ENCODE measurements at places on chromosomes 2 and 18.

- no peak for DNase-seq
Measured at GRCh38 chr2:32427672-32428610, 71.1 kb downstream of the BIRC6 start.

GRCh38 chr2:88693911-88694414, 2.5 kb downstream of the RPIA start:
- DNase-seq: no peak

- peak; percentile 12 for DNase-seq
Measured at GRCh38 chr2:74261204-74261864, 62.9 kb downstream of the MTHFD2 start.

DNA sequence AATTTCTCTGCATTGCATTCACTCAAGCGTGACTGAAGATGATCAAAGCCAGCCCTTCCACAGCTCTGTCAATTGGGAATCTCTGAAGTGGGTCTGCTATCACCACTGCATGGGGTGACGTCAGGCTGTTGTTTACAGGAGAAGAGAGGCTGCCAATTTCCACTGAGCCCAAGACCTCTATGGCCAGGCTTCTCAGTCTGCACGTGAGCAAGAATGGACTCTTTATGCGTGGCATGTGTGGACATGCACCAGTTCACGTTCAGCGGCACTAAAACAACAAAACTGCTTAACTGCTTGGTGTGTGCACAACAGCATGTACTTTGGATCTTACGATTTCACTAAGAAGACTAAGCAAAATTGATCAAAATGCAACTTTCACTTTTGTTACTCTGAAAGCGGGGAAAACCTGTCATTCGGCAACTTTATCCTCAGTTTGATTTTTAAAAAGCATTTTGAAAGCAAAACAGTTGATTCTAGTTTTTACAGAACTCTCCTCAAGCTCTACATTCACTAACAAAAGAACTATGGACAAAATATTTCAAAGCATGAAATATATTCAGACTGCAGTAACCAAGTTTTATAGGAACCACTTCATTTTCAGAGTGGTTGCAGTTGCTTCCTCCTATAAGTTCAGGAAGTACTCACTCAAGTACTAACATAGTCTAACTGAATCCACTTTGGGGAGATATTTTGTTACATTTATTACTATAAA, 77.0 kb upstream of the SERTAD2 start:
- DNase-seq: peak; percentile 54

DNA sequence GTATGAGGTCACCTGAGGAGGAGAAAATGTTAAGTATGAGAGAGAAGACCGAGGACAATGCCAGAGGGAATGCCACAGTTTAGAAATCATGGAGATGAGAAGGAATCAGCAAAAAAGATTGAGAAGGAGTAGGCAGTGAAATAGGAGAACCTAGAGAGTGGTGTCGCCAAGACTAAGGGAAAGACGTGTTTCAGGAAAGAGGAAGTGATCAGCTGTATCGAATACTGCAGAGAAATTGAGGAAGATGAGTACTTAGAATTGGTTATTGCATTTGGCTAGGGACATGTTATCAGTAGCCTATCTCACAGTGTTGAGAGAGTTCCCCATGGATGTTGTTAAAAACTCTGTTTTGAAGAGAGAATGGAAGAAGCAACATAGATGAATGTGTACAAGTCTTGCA, 112.3 kb downstream of the GALNT1 start:
- DNase-seq: no peak

- no peak for DNase-seq
Measured at GRCh38 chr2:69353360-69353759, 33.7 kb downstream of the GFPT1 start.

DNA sequence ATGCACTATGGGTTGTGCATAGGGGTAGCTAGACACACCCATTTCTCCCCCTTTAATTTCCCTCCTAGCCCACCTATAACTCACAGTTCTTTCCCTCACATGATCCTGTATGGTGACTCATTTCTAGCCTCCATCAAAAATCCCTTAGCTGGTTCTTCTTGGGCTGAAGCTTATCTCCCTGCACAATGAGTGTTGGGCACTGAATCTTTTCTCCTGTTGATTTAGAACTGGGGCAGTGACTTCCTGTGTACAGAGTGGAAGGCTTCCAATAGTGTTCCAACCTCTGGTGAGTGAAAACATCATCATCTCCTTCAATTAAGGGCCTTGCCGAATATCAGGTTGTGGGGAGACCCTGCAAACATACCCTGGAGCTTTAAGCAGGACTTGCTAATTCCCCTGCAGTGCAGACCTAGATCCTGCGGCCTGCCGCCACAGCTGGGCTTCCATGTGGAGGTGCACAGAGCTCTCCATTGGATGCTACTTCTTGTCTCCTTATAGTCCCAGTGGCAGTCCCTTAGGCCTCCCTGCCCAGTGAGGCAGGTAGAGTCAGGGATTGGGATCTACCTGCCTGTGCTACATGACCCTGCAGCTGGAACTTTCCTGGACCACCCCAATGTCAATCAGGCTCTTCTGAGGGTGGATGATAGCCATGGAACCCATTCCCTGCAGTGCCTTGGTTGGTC, 121.8 kb downstream of the PLB1 start:
- no peak for DNase-seq

DNA sequence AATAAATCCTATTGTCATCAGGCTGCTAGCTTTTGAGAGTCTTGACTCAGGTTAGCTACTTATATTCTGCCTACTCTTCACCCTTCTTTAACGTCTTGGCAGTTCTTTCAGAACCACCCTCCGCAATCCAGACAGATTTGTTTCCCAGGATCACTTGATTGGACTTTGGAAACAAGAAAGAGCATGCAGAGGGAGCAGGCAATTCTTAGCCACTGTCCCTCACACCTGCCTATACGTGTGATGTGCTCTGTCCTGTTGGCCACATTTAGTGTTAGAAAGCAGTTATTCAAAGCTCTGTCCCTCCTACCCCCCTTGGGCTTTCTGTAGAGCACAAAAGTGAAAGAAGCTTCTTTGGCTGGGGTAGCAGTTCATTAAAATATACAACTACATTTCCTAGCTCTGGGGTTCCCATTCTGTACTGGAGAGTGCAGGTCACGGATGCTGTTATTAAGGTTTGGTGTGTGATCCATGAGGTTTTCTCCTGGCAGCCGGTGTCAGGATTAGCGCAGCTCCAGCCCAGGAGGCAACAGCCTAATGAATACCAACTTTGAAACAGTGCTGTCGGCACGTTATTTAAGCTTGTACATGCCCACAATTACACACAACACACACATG, 6.3 kb downstream of the FZD5 start:
- no peak for DNase-seq

DNA sequence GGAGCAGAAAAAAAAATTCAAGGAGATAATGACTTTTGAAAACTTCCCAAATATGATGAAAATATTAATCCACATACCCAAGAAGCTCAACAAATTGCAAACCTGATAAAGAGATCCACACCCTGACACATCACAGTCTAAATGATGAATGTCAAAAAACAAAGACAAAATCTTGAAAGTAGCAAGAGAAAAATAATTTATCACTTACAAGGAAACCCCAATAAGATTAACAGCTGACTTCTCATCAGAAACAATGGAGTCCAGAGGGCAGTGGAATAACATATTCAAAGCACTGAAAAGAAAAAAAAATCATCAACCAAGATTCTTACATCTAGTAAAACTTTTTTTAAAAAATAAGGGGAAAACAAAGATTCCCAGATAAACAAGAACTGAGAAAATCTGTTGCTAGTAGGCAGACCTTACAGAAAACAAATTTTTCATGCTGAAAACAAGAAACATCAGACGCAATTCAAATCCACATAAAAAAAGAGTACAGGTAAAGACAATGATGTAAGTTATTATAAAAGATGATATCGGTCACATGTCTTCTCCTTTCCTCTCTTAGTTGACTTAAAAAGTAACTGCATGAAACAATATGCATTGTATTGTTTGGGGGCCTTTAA, 21.3 kb downstream of the SLC66A2 start:
- no peak for DNase-seq

- DNase-seq: no peak
Measured at GRCh38 chr2:129620411-129620810, 359.1 kb upstream of the RAB6C start.

DNA sequence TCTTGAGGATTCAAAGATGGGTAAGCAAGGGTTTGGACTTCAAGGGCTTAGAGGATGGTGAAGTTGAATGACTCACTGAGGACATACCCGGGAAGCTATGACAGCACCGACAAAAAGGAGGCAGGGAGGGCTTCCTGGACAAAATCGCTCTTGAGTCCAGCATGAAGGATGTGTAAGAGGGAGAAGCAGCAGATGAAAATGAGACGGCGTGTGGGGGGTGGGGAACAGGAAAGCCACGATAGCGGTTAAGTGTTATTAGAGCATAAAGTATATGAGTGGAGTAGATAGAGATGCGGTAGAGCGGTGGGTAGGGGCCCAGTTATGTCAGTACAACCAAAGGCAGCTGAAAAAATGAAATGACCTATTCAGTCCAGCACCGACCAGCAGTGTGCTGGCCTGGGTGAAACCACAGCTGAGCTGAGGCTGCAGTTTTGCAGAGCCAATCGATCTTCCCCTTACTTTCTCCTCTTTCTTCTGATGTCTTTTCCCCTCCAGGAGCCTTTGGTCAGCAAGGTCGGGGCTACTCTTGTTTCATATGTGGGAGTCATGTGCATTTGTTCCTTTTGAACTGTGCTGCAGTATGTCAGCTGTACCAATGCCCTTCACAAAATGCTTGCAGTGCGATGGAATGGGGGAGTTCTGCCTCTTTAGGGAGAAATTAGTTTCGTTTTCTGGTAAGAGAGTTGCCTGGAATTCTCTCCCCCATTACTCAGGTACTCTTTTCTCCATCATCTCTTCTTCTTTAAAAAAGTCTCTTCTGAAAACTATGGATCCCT, 2.0 kb upstream of the THUMPD2 start:
- DNase-seq: peak; percentile 32

- DNase-seq: no peak
Measured at GRCh38 chr18:55090564-55091188, 131.4 kb upstream of the CCDC68 start.

DNA sequence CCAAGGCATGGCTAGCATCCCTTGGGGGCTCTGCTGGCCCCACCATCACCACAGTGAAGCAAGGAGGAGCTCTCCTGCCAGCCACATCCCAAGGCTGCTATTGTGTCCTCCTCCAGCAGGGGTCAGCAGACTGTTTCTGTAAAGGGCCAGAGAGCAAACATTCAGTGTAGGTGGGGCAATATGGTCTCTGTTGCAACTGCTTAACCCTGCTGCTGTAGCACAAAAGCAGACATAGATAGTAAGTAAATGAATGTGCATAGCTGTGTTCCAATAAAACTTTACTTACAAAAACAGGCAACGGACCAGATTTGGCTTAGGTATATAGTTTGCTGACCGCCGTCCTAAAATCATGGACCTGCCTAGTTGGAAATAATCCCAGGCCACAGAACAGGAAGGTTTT, 36.4 kb upstream of the ZBTB7C start:
- peak; percentile 85 for DNase-seq

DNA sequence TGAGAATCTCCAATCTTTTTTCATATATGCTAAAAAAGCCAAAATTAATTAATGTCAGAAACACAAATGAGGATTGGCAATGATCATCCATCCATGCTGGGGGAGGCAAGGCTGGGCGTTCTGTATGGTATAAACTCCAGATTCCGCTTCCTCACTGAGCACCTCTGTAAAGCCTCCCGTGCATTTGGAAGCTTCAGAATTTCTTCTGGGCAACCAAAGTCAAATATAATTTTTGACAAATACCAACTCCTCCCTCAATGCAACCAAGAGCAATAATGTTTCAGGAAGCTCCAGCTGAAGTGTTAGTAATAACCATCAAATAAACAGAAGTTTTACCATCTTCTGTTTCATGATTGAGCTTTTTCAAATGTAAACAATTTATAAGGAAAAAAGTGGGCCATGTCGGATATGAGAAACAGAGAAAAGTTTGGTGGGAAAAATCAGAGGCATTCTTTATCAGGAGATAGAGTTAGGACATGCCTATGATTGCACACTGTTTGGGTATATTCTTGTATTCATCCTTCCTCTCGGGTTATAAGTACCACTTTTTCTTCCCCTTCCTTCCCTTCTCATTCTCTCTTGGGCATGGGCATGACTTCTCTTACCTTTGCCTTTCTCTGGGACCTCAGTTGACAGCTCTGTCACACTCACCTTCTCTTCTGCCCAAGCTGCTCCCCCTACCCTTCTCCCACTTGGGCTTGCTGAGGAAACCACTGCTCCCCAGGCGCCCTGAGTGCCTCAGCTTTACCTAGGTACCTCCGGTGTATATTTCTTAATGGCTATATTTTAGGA, 149.5 kb upstream of the ZEB2 start:
- DNase-seq: no peak

- DNase-seq: no peak
Measured at GRCh38 chr2:144382849-144383248, 137.1 kb downstream of the ZEB2 start.

- DNase-seq: no peak
Measured at GRCh38 chr2:222745836-222746559, 74.5 kb downstream of the MOGAT1 start.

- no peak for DNase-seq
Measured at GRCh38 chr2:168035458-168035857, 211.9 kb downstream of the STK39 start.

DNA sequence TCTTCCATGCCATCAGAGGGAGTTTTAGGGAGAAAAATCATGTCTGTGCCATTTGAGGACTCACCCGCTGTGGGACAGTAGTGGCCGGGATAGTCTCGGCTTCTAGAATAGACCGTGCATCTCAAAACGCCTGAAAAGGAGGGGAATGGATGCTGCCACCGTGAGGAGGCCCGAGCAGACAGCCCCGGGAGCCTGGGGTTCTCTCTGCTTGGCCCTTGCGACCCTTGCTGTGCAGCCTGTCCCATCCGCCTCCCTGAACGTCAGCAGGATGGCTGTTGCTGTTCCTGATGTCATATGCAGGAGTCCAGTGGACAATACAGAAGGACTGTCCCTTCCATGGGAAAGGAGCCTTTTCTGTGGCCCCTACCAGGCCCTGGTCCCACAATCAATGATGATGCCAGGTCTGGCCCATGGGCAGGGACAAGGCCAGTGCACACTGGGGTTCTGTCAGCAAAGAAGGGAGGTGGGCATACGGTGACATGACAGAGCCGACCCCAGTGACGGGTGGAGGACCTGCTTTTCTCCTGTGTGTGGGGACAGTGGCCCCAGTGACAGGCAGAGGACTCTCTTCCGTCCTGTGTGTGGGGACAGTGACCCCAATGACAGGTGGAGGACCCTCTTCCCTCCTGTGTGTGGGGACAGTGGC, 58.8 kb downstream of the ACKR3 start:
- DNase-seq: no peak

DNA sequence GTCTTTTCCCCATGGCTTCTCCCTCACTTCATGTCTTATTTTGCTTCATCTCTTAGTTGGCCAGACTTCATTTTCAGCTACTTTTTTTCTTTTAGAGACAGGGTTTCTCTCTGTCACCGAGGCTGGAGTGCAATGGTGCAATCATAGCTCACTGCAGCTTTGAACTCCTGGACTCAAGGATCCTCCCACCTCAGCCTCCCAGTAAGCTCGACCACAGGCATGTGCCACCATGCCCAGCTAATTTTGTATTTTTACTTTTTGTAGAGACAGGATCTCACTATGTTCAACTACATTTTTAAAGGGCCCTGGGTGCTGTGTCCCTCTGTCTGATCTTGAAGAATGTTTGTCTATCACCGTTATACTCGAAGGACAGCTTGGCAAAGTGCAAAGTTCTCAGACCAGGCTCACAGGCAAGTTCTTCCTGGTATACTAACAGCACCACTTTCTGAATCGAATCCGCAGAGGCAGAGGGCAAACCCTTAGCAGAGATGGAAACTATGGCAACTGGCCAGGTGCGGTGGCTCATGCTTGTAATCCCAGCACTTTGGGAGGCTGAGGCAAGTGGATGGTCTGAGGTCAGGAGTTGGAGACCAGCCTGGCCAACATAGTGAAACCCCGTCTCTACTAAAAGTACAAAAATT, 60.9 kb downstream of the SOWAHC start:
- DNase-seq: no peak

Data from activated CD4-positive, alpha-beta T cell treated with anti-CD3 and anti-CD28 coated beads for 36 hours (primary cell).